ENCODE measurements at places on chromosomes 5 and 9. TPM values are rescaled to one million over a fixed set of nuclear protein-coding genes. Genes with fewer than 3 reads are reported as not detected.

The TMEM232 gene
- total RNA-seq: 7.1 TPM

The CREBRF gene
- total RNA-seq: 17.8 TPM

The HSPB3 gene
- total RNA-seq: not detected

The ALDH1A1 gene
- 188 TPM for total RNA-seq

The NTNG2 gene
- total RNA-seq: 2.4 TPM

The PCDHA9 gene
- total RNA-seq: 3.8 TPM

The ATP10B gene
- total RNA-seq: 1.7 TPM

The PNPLA7 gene
- total RNA-seq: 7.9 TPM

The SV2C gene
- total RNA-seq: 0.27 TPM

The SLC36A3 gene
- not detected for total RNA-seq

The RMI1 gene
- total RNA-seq: 17.0 TPM
